ENCODE measurements at places on chromosomes 2 and 18. TPM values are rescaled to one million over a fixed set of nuclear protein-coding genes. Genes with fewer than 3 reads are reported as not detected.

LAMA3 gene
- 50.6 TPM for total RNA-seq

PTPRN gene
- total RNA-seq, result 5.5 TPM

KCNJ3 gene
- total RNA-seq, result 2.4 TPM

DNA sequence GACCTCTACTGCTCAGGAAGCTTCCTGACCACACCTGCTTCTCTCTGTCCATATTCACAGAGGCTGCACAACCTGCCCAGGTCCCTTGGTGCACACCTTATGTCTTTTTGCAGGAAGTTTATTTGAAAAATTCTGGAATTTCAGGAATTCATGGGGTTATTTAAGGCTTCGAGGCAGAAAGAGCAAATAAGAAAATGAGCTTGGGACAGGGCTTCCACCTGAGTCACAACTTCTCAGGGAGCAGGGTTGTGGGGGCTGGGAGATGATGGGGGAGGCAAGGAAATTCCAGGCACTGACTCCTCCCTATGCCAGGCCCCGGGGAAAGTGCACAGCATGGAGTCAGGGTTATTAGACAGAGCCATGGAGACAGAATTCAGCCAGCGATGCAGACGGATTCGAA, 57.7 kb downstream of the INHBB start:
- DNase-seq, result no peak

DNA sequence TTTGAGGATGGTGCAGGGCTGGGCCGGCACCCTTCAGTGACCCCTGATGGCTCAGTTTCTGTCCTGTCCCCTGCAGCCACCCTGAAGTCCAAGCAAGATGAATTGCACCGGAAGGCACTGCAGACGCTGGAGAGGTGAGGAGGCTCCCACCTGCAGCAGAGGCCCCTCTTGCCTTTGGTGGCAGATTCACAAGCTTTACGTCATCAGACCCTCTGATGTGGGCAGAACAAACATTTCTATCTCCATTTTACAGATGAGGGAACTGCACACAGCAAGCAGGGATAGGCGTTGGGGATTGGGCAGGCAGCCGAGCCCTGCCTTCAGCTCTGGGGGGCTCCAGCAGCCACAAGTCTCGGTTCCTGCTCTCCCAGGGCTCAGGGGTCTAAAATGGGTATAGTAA, 107.7 kb upstream of the MCFD2 start:
- no peak for DNase-seq

- no peak for DNase-seq
Observed at GRCh38 chr2:176123411-176124109, 1.0 kb downstream of the HOXD9 start.

DNA sequence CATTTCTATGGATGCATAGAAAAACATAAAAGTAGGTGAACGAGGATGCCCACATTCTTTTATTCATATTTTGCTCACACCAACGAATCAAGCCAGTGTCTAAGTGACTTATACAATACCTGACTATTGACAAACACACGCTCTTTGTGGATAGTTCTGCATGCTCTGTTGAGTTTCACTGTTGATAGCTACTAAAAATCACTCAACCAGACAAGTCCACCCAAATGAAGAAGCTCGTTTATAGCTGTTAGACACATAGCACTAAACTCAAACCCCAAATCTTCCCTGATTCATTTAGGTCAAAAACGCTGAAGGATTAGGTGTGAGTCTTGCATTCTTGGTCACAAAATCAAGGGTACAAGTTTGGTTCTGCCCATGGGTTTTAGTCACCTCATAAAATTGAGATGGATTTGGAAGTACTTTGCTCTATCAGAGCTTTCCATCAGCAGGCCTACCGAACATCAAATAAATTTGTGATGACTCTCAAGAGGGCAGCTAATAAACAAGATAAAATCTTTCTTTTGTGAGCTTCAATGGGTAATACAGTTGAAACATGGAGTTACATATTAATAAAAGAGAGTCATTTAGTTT, 92.7 kb upstream of the ETAA1 start:
- no peak for DNase-seq

DNA sequence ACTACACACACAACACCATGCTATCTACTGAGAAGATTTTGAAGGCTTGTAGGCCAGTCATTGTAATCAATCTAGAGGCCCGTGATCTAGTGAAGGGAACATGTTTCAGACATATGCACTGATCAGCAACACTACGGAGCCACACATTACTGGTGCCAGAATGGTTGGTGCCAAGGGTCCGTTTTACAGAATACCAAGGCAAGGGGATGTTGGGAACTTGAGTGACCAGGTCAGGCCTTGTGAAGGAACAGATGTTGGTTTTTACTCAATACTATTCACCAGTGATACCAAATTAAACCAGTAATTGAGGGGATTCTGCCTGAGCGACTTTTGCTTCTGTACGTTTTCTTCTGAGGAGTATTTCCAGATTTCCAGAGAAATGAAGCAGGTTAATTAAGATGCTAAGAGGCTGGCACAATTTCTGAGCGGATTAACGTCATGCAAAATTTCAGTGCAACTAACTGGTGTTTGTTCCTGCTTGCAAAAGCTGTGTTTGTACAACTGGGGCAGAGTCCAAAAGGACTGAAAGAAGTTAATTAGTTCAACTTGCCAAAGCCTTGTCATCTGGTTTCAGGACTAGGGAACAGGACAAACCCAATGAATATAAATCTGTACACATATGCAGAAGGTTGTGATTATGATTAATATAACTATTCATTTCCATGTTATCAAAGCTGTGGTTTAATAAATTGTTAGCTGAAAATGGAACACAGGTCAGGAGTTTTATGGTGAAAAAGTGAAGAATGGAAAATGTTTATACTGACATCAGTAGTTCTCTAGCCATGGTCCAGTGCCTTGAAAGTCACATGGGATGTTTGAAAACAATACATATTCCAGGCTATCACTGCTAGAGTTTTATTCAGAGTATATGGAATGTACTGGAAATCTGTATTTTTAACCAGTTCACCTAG, 432.1 kb upstream of the DCC start:
- DNase-seq, result no peak

- DNase-seq, result no peak
Observed at GRCh38 chr2:191220671-191221070, 24.5 kb upstream of the MYO1B start.

DNA sequence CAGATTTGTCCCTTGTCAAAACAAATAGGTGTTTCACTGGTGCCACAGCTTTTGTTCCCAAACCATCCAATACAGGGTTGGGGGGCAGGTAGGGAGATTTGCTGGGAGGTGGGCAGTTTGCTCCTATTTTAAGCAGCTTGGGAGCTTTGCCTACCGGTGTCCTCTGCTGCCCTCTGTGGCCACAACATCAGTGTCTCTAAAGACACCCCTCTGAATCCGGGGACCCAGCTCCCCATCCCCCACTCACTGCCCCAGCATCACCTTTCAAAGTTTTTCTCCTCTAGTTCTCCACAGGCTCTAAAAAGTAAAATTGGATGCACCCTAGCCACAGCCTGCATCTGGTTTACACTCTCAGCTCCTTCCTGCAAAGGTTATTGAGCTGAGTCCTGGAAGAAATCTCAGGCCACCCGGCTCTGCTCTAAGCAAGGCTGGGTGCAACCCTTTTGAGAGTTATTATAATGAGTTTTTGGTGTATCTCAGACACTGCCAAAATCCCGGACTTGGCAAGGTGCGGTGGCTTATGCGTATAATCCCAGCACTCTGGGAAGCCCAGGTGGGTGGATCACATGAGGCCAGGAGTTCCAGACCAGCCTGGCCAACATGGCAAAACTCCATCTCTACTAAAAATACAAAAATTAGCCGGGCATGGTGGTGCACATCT, 2.9 kb upstream of the EPAS1 start:
- DNase-seq, result no peak

DNA sequence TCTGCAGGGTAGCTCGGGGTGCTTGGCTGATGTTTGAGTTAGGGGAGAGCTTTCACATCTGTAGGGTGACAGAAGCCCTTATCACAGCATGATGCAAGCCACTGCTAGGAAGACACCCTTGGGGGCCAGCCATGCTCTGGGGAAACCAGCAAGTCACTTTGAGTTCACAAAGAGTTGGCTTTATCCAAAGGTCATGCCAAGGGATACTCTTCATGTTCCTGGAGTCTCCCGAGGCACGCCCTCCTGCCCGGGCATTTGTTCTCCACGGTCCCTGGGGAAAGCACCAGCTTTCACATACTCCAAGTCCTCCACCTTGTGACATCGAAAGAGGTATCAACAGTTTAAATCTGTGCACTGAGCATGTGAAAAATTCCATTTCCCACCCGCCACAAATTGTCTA, 227.7 kb downstream of the VAPA start:
- DNase-seq, result no peak
